ENCODE measurements at places on chromosomes 3 and 15.

DNA sequence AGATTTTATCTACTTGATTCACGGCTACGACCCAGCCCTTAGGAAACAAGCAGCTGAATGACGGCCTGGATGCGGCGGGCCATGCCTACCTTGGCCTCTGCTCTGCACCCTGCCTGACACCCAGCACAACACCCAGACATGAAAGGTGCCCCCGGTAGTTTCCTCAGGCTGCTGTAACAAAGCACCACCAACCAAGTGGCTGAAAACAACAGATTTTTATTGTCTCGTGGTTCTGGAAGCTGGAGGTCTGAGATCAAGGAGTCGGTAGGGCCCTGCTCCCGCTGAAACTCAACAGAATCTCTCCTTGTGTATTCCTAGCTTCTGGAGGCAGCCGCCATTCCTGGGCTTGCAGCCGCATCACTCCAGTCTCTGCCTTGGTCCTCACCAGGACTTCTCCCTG is 111.7 kb downstream of the ADCY5 start:
- no peak for DNase-seq

DNA sequence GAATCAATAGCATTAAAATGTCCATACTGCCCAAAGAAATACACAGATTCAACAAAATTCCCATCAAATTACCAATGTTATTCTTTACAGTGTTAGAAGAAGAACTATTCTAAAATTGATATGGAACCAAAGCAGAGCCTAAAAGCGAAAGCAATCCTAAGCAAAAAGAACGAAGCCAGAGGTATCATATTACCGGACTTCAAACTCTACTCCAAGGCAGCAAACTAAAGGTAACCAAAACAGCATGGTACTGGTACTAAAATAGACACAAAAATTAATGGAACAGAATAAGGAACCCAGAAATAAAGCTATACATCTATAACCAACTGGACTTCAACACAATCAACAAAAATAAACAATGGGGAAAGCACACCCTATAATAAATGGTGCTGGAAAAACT is 167.5 kb downstream of the ADAMTS9 start:
- DNase-seq, result no peak

DNA sequence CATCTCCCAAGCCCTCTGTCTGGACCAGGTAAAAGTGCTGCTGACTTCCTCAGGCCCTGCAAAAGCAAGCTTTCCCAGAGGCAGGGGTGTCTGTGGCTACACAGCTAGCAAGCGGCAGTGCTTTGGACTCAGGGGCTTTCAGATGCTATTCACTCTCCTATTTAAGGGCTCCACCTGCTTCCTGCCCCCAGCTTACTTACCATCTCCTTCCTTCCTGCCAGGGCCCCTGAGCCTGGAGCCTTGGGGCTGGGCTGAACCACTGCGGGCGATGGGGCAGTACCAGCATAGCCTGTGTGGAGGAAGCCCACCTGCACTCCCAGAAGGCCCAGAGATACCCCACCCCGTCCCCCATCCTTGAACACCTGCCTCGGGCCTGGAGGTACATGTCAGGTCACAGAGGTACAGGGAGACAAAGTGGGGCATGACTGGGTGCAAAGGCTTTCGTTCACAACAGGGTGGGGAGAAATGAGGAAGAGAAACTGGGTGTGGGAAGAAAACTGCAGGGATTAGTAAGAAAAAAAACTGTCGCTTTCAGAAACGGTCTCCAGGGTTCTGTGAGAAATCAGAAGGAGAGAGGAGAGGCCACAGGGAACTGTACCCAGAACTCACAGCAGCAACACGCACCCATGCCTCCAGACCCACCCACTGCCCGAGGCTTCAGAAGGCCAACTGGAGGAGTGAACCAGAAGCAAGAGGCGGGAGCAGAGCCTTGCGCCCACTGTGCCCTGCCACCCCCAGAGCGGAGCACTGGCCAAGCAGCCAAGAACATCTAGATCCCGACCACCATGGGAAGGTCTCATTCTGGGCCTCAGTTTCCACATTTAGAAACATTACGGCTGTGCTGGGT is 49.5 kb downstream of the CCDC12 start:
- DNase-seq, result peak; percentile 11

DNA sequence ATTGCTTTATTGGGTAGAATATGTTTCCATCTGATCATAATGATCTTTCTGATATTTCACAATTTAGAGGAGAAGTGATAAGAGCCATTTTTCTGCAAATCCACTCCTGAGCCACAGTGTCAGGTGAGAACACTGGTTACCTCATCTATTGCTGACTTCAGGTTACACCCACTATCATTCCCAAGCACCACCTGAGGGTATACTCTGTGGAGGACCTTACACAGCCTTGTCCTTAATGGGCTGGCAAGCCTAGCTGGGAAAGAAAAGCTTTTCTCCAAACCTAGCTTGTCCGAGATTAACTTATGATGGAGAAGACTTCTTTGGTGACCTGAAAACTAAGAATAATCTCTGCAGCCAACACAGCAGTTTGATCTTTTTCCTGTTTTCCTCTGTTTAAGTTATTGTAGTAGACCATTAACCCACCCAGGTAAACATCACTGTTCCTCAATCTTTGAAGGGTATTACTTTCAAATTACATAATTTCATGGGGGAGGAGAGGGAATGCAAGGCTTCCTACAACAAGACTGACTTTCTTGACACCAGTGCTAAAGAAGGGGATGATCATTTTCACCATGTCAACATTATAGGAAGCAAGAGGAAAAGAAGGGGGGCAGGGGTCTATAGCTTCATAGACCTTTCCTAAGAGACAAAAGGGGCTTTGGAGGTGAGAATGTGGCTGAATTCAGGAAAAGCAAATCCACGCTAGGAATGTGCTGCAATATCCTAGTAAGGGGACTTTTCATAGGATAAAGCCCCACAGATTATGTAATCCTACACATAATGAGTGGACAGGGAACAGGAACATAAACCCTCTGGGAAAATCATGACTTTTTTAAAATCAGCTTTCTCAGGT is 1.7 kb downstream of the NCEH1 start:
- DNase-seq, result no peak

GRCh38 chr3:113676261-113676660 is 20.2 kb downstream of the USF3 start:
- DNase-seq, result no peak

DNA sequence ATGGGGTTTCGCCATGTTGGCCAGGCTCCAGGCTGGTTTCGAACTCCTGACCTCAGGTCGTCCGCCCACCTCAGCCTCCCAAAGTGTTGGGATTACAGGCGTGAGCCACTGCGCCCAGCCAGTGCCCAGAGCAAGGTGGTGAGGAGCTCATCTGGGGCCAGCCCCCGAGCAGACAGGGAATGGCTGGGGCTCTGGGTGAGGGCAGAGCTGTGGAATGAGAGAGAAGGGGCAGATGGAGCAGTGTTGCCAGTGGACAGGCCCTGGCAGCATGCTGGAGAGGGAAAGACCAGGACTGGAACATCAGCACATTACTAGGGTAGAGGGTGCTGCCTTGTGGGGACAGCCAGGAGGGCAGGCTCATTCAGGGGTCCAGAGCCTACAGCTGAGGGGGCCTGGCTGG is 37.1 kb upstream of the LIMD1 start:
- no peak for DNase-seq

DNA sequence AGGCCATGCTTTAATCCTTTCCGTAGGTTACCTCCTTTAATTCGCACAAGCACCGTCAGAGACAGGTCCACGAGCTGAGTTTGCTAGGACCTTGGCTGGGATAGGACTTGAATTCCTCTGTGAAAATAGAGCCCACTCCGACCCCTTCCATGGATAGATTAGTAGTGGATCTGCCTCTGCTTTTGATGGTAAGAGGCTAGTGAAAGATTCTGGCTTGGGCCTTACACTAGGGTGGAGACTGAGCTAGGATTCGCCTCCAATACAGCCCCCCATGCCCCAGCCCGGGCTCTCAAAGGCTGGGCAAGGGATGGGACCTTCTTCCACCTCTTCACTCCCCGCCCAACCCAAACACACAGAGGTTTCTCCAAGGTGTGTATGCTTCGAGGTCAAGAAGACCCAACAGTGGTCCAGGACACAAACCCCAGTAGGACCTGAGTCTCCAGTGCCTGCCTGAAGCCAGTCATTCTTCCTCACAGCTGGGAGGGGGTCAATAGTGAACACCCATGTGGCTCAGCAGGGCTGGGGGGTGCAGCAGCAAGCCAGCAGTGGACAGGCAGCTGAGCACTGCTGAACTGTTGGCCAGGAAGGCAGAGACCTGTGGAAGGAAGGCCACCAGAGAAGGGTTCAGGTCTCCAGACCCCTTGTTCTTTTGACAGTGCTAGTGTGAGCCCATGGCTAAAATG is 75.7 kb downstream of the SPSB4 start:
- no peak for DNase-seq

- no peak for DNase-seq
Observed at GRCh38 chr15:53576841-53577240, 182.6 kb downstream of the WDR72 start.

DNA sequence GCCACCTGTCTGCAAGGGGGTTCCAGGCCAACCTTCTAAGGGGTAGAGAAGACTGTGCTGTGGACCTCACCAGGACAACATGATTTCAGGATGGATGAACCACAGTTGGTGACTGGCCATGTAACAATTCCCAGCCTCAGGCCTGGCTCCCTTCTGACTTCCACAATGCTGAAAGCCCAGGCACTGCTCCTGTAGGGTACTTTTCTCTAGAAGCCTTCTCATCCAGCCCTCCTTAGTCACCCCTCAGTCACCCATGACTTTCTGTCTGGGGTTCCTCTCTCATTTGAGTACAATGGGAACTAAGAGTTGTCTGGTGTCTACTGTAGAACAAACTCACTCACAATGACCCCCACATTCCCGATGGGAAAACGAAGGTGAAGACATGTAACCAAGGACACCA is 8.6 kb downstream of the ALS2CL start:
- DNase-seq, result no peak

DNA sequence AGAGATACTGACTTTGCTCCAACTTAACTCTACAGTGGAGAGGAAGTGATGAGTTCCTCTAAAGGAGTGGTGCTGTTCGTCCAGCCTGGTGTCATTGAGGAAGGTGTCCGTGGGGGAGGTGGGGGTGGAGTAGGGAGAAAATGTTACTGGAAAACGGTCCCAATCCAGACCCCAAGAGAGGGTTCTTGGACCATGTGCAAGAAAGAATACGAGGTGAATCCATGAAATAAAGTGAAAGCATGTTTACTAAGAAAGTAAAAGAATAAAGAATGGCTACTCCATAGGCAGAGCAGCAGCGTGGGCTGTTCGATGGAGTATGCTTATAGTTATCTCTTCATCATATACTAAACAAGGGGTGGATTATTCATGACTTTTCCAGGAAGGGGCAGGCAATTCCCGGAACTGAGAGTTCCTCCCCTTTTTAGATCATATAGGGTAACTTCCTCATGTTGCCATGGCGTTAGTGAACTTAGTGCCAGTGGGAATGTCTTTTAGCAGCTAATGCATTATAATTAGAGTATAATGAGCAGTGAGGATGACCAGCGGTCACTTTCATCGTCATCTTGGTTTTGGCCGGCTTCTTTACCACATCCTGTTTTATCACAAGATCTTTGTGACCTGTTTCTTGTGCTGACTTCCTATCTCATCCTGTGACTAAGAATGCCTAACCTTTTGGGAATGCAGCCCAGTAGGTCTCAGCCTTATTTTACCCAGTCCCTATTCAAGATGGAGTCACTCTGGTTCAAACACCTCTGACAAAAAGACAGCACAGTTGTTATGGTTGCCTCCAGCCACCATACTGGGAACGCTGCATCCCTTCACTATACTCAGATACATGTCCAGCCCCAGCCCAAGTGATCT is 38.6 kb downstream of the CLEC3B start:
- peak; percentile 34 for DNase-seq

DNA sequence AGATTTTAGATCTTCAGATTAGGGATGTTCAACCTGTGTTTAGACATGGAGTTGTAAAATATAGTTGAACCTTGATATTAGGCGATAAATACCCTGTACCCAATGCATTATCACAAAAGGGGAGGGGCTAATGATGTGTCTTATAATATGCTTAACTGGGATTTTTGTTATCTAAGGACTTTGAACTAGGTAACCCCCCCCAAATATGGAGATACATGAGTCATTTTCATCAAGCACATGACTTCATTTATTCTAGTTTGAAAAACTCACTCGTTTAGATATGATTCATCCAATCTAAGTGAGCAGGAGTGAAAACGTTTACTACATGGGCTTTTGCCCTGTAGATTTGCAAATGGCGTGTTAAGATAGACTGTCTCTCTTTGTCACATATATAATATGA is 212.4 kb downstream of the IL5RA start:
- no peak for DNase-seq

- DNase-seq, result no peak
Observed at GRCh38 chr15:39486621-39487457, 94.0 kb upstream of the THBS1 start.

- no peak for DNase-seq
Observed at GRCh38 chr3:142450189-142450588, 2.4 kb upstream of the XRN1 start.

- no peak for DNase-seq
Observed at GRCh38 chr3:105375750-105376511, 9.2 kb downstream of the ALCAM start.

DNA sequence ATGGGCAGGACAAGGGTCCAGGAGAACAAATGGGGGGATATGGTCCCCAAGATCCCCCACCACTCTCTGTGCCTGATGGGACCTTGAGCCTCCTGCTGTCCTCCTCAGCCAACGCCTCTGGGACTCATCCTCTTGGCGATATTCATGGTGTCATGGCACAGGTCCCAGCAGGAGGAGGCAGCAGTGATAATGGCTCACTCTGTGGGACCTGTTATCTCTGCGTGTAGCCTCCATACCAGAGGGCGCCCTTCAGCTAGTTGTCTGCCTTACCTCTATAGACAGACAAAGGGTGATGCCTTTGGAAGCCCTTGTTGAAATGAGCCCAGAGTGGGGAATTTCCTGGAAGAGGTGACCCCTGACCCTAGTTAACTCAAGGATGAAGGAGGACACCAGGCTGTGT is 7.4 kb downstream of the ZBTB47 start:
- no peak for DNase-seq

- DNase-seq, result no peak
Observed at GRCh38 chr3:2465842-2466241, 367.2 kb downstream of the CNTN4 start.

DNA sequence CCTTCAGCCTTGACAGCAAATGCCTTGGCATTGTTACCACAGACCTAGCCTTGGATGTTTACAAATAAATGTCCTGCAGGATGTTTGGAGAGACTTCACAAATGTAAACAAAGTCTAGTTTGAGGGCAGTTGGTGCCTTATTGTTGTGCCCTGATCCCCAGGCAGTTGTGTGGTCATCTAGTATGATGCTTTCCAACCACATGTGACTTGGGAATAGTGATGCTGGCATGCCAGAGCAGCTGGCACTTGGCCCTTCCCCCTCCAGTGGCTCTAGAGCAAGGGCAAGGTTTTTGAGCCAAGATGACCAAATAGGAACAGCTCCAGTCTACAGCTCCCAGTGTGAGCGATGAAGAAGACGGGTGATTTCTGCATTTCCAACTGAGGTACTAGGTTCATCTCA is 258.2 kb downstream of the ADAMTS17 start:
- no peak for DNase-seq

Measured in CD4-positive, alpha-beta T cell treated with Interleukin-4 for 4 hours (primary cell).